Liver (tissue), 10 donors: ENCODE measurements at places on chromosomes 7 and 10.

DNA sequence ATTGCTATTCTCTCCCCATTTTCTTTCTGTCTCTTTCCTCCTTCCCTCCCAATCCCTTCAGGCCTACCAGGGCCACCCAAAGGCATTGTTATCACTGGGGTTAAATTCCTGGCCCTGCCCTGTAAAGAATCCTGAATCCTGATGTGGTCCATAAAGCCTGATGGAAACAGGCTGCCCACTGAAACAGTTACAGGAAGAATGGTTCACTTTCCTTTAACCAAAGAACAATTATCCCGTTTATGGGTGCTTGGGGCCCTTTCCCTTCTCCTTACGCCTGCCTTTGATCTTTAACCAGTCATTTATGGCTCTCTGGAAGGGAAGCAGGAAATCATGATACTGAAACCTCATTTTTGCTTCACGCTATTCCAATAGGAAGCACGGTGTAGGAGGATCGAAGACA is 273.1 kb upstream of the NEBL start:
- no peak for DNase-seq

DNA sequence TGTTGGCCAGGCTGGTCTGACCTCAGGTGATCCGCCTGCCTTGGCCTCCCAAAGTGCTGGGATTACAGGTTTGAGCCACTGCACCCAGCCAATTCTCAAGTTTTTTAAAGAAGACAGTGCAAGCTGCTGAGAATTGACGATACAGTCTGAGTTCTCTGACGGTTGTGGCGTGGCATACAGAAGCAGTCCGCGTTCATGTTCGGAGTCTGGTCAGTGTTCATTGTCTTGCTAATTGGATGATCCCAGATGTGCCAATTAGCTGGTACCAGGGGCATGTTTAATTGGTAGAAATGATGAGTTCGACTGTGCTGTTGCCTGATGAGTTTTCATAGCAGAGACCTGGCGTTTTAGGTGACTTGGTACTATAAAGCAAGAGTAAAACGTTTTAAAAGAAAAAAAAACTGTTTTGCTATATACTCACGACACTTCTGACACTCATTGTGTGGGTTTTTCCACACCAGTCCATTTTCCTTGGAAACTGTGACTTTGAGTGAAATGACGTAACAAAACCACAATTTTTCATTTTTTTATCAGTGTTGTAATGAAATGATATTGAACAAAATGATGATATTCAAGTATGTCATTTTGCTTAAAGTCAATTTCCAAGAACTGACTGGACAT is 32.3 kb downstream of the CAMK1D start:
- DNase-seq: no peak

DNA sequence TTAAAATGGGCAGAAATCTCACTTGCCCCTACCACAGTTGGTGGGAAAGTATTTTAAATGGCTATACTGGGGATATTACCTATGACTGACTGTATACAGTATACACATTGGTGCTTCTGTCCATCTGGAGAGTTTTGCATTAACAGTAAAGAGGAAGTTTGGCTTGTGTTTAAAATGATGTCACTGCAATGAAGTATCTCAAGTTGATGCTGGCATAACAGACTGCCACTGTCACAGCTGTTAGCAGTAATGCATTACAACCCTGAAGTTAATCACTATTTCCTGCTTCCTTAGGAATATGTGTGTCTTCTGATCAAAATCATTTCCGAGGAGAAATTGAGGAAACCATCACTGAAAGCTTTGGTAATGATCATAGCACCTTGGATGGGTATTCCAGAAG is 1.9 kb downstream of the DKK1 start:
- no peak for DNase-seq

GRCh38 chr7:91656541-91657482 is 223.7 kb downstream of the MTERF1 start:
- DNase-seq: no peak

GRCh38 chr10:52897162-52897561 is 124.6 kb upstream of the MBL2 start:
- DNase-seq: no peak
